ENCODE measurements at places on chromosomes 6 and 20.

GRCh38 chr6:74946961-74947360 is 258.9 kb downstream of the COL12A1 start:
- no peak overlapping the region for H3K27ac ChIP-seq
- H3K27me3 ChIP-seq = no peaks in the 10 kb centered on the region
- H3K4me1 ChIP-seq = no peaks in the 10 kb centered on the region
- H3K4me3 ChIP-seq = no peak overlapping the region

- H3K27ac ChIP-seq = no peak overlapping the region
- H3K36me3 ChIP-seq = no peaks in the 10 kb centered on the region
- H3K4me1 ChIP-seq = no peaks in the 10 kb centered on the region
- no peak overlapping the region for H3K4me3 ChIP-seq
- DNase-seq = no peak
Observed at GRCh38 chr6:56725254-56725653, 82.6 kb upstream of the DST start.

DNA sequence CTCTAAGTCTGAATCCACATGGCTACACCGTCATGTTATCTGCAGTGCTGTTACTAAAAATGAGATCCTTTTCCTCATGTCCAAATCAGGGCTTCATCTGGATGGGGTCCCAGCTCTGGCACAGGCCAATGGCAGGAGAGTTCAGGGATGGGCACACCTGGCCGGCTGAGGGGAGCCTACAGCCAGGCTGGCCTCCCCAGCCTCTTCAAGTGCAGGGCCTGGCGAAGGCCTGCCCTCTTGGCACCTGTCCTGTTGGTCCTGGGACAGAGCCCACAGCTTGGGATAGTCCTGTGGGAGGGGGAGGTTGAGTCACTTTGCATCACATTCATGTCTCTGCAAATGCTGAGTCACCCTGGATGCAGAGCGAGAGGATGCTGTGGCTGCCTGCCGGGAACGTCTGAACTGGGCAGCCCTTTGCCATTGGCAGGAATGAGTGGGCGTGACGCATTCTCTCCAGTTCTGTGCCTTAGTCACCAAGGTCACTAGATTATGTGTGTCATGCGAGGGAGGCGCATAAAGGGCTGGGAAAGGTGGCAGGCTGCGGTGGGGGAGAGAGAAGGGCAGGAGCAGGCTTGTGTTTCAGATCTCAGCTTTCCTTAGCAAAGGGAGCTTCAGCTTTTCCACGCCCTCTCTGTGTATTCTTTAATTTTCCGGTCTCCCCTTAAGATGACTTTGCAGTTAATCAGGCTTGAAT is 223.2 kb upstream of the ECI2 start:
- no peak overlapping the region for H3K27ac ChIP-seq
- no peaks in the 10 kb centered on the region for H3K4me1 ChIP-seq
- no peak for DNase-seq
- H3K27me3 ChIP-seq = peaks cover 54% of the 10 kb centered on the region
- H3K4me3 ChIP-seq = no peak overlapping the region

GRCh38 chr20:53070706-53071392 is 98.7 kb downstream of the TSHZ2 start:
- no peaks in the 10 kb centered on the region for H3K36me3 ChIP-seq
- H3K4me3 ChIP-seq = no peak overlapping the region
- no peak overlapping the region for H3K27ac ChIP-seq
- peaks cover 68% of the 10 kb centered on the region for H3K27me3 ChIP-seq

DNA sequence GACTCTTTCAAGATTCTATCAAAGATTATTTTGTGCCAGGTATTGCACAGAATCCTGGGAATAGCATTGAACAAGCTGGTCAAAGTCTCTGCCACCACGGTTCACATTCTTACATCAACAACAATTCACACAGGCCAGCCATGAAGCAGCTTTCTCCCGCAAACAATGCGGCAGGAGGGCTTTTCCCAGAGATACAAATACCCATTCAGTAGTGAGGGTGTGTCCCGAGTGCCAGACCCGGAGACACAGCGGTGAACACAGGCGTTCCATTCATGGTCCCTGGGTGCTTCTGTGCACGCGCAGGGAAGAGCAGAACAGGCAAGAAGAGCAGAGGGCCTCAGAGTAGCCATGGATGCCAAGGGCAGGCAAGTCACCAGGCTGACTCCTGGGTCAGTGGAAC is 83.3 kb upstream of the PDE10A start:
- DNase-seq = no peak
- H3K27me3 ChIP-seq = no peaks in the 10 kb centered on the region
- no peak overlapping the region for H3K4me3 ChIP-seq
- H3K36me3 ChIP-seq = no peaks in the 10 kb centered on the region
- no peaks in the 10 kb centered on the region for H3K4me1 ChIP-seq
- H3K27ac ChIP-seq = no peak overlapping the region

DNA sequence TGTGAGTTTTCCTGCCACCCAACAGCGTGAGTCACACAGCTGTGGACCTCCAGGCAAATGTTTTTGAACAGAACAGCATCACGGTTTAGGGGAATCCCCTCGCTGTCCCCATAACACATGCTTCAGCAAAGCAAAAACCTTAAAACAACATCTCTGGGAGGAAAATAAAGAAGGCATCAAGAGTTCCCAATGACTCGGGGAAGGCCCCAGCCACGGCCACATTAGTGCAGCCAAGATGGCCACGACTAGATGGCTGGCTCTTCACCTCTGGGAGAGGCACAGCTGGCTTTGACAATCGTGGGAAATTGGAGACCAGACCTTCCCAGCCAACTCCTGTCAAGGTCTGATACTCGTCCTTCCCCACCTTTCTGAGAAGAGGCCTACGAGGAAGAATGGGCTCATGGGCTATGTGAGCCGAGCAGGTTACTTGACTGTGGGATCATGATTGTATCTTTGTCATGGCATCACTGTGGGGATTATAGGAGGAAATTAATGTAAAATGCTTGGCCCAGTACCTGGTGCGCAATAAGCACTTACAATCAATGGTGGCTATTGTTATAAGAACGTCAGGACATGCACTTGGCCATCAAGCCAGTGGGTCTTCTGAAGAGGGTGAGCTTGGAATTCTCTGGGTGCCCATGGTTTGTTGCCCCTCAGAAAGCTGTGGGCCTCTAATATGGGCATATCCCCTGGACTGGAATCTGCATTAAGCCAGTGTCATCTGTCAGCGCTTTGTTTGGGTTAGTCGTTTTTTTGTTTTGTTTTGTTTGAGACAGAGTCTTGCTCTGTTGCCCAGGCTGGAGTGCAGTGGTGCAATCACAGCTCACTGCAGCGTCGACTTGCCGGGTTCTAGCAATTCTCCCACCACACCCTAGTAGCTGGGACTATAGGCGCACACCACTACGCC is 43.6 kb downstream of the FGD2 start:
- peak overlapping the region; percentile 97 for H3K27ac ChIP-seq
- peaks cover 9% of the 10 kb centered on the region for H3K36me3 ChIP-seq
- no peak for DNase-seq
- H3K27me3 ChIP-seq = no peaks in the 10 kb centered on the region
- peak overlapping the region; percentile 77 for H3K4me3 ChIP-seq
- peaks cover 56% of the 10 kb centered on the region for H3K4me1 ChIP-seq

GRCh38 chr6:16766836-16767745 is 5.8 kb upstream of the ATXN1 start:
- no peak overlapping the region for H3K27ac ChIP-seq
- peaks cover 68% of the 10 kb centered on the region for H3K4me1 ChIP-seq
- no peaks in the 10 kb centered on the region for H3K27me3 ChIP-seq
- H3K36me3 ChIP-seq = peaks cover 14% of the 10 kb centered on the region
- no peak for DNase-seq
- H3K4me3 ChIP-seq = no peak overlapping the region

DNA sequence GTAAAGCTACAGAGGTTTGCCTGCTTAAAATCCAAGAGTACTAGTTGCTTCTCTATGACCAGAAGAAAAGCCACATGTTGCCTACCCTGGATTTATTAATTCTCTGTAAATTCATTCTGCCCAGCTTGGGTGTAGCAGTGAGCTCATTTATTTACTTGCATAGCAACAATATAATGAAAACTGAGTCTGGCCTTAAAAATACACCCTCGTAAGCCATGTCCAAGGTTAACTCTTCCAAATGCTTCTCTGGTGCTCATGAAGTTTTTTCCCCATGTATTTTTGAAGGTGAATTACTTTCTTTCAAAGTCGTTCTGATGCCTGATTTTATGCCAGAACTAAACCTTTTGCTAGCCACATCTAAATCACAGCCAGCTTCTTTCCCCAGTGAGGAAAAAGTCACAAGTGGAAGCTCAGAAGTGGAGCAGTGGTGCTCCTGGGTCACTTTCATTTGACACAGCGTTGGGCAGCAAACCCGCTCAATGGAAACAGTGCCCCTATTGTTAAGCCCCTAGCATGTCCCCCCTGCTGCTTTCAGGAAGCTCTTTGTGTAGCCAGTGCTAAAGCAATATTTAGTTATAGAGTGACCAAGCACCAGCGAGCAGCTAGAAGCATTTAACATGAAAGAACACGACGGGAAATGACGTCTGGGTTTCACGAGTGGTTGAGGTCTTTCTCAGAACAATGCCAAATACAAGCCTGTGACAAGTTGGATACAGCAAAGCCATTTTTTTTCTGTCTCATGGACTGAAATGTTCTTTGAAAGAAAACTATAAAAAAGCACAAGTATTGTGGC is 29.8 kb downstream of the NEDD9 start:
- H3K27me3 ChIP-seq = no peaks in the 10 kb centered on the region
- H3K36me3 ChIP-seq = peaks cover 24% of the 10 kb centered on the region
- peaks cover 67% of the 10 kb centered on the region for H3K4me1 ChIP-seq
- H3K27ac ChIP-seq = peak overlapping the region; percentile 96
- no peak for DNase-seq

DNA sequence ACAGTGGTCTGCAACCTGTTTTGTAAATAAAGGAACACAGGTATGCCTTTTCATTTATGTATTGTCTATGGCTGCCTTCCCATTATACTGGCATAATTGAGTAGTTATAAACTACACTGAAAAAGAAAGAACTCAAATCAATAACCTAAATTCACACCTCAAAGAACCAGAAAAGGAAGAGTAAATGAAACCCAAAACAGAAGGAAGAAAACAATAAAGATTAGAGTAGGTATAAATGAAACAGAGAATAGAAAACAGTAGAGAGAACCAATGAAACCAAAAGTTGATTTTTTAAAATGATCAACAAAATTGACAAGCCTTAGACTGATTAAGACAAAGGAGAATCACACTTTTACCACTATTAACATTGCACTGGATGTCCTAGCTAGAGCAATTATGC is 34.7 kb downstream of the FAM184A start:
- H3K36me3 ChIP-seq = no peaks in the 10 kb centered on the region
- no peak overlapping the region for H3K4me3 ChIP-seq
- H3K27me3 ChIP-seq = peaks cover 10% of the 10 kb centered on the region

DNA sequence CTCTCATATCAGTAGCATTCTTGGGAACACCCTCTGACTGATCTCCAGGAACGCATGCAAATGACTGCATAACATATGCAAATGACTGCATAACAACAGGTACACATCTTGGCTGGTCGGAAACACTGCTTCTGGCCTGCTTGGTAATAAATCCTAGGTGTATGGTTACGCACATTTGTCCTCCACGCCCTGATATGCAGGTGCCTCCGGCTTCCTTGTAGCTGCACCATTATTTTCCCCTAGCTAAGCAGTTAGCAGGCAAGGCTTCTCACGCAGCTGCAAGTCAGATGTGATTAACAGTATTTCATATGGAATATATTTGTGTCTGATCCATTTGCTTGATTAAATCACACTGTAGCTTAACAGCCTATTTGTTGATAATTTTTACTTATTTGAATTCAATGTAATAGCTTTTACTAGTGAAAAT is 5.9 kb downstream of the RPS6KA2 start:
- no peaks in the 10 kb centered on the region for H3K36me3 ChIP-seq
- H3K4me3 ChIP-seq = no peak overlapping the region
- no peak for DNase-seq
- H3K27me3 ChIP-seq = peaks cover 62% of the 10 kb centered on the region

DNA sequence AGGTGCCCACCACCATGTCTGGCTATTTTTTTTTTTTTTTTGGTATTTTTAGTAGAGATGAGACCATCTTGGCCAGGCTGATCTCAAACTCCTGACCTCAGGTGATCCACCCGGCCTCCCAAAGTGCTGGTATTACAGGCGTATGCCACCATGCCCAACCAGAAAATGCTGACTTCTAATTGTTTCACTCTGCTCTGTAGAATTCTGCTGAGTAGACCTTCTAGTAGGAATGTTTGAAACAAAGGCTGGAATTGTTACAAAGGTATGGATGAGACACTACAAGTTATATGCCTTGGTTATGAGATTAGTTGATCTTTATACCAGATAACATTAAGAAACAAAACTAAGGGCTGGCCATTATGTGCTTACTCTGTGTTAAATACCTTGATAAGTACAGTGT is 44.8 kb downstream of the MEP1A start:
- H3K4me3 ChIP-seq = no peak overlapping the region
- H3K4me1 ChIP-seq = no peaks in the 10 kb centered on the region
- peaks cover 8% of the 10 kb centered on the region for H3K27me3 ChIP-seq
- H3K27ac ChIP-seq = no peak overlapping the region
- H3K36me3 ChIP-seq = peaks cover 2% of the 10 kb centered on the region

DNA sequence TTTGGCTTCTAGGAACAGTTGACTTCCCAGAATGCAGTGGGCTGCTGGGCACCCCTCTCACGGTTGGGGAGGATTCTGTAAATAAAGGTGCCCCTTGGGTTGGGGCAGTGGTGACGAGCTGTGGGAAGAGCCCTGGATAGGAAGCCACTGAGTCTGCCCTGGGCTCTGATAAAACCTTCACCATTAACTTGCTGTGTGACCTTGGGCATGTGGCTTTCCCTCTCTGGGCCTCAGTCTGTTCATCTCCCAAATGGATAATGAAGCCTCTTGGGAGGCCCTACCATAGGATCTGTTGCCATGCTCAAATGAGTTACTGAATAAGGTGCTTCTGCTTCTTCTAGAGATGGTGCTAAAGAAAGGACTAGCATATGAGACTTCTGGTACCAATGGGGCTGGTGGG is 3.7 kb downstream of the CRIP3 start:
- peaks cover 12% of the 10 kb centered on the region for H3K4me1 ChIP-seq
- H3K4me3 ChIP-seq = no peak overlapping the region
- no peak overlapping the region for H3K27ac ChIP-seq
- no peak for DNase-seq
- no peaks in the 10 kb centered on the region for H3K36me3 ChIP-seq

GRCh38 chr6:18527836-18528743 is 140.9 kb downstream of the RNF144B start:
- H3K4me1 ChIP-seq = no peaks in the 10 kb centered on the region
- H3K27ac ChIP-seq = no peak overlapping the region
- H3K27me3 ChIP-seq = peaks cover 7% of the 10 kb centered on the region
- no peaks in the 10 kb centered on the region for H3K36me3 ChIP-seq
- no peak for DNase-seq

- no peak overlapping the region for H3K4me3 ChIP-seq
- no peaks in the 10 kb centered on the region for H3K27me3 ChIP-seq
- H3K36me3 ChIP-seq = peaks cover 2% of the 10 kb centered on the region
- no peak for DNase-seq
- no peak overlapping the region for H3K27ac ChIP-seq
Observed at GRCh38 chr6:82917346-82918064, 148.1 kb downstream of the UBE3D start.

GRCh38 chr6:53646606-53647005 is 18.9 kb downstream of the KLHL31 start:
- no peaks in the 10 kb centered on the region for H3K27me3 ChIP-seq
- no peak for DNase-seq
- H3K36me3 ChIP-seq = no peaks in the 10 kb centered on the region
- peak overlapping the region; percentile 64 for H3K4me3 ChIP-seq
- peaks cover 39% of the 10 kb centered on the region for H3K4me1 ChIP-seq

Data from central memory CD8-positive, alpha-beta T cell (primary cell).